ENCODE measurements at places on chromosomes 5 and 9.

- DNase-seq = no peak
Observed at GRCh38 chr5:159332800-159333544, 2.7 kb upstream of the IL12B start.

DNA sequence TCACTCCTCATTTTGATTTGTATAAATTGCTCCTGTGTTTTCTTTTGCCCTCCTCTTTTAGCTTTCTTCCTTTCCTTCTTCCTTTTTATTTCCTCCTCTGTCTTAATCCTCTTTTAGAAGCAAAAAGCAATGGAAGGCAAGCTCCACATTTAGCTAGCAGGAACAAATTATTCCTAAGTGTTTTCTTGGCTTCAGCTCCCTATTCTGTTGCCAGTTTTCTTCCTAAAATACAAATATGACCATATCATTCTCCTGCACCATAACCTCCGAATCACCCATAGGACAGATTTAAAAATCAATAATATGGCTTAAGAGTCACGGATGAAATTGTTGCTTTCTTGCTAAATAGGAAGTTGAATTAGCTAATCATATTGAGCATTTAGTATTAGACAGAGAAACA lies 49.4 kb downstream of the GRIN3A start:
- no peak for DNase-seq

DNA sequence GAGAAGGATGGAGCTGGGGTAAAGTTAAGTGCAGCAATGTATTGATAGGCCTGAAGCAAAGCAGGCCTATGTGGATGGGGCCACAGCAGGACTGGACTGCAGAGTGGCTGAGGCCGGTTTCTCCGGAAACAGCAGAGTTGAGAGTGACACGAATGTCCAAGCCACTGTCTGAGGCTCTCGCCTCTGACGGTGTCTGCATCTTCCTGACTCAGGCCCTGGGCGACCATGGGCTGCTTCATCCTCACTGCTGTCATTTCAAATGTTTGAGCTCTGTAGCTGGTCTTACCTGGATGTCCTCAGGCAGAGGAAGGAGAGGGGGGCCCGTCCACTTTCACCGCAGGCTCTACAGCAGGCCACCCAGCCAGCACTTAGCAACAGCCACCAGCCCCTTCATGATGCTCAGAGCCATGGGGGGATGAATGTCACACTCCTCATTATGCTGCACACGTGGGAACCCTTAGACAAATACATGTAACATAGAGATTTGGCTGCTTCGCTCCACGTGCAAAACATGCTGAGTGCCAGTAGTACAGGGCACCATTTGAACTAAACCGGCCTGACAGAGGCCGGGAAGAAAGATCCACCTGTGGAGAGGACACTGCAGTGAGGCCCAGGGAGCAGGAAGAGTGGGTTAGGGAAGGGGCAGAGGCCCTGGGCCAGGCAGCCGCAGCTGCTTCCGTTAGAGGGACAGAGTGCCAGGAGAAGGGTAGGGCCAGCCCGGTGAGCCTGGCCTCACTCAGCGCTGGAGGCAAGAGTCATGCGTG lies 31.7 kb upstream of the NXNL2 start:
- no peak for DNase-seq

DNA sequence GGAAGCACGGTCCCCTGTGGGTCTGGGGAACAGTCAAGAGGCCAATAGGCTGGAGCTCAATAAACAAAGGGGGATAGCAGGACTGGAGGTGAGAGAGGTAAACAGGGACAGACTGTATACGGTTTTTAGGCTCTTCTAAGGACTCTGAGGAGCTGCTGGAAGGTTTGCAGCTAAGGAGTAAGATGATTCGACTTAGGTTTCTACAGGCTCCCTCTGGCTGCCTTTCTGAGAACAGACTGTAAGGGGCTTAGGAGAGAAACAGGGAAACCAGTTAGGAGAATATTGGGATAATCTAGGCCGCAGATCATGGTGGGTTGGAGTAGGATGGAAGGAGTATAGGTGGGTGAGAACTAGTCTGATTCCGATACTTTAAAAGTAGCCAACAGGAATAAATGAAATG lies 10.4 kb downstream of the CDK5RAP2 start:
- DNase-seq = no peak

DNA sequence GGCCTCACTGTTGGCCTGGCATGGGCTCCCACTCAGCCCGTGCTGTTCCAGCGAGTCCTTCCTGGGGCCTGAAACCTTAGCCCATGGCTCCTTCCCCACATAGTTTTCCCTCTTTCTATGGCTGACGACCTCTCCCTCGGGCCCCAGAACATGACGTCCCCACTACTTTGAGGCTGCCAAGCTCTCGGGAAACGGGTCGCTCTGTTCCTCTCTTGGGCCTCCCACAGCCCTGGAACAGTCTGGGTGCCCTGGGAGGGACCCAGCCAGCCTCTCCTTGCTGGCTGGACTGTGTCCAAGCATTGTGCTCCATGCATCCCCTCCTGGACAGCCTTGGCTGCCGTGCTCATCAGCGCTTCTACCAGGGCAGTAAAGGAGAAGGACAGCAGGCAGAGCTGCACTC lies 118.3 kb downstream of the SYK start:
- no peak for DNase-seq

- no peak for DNase-seq
Observed at GRCh38 chr9:94504358-94504757, 50.5 kb upstream of the PCAT7 start.

- DNase-seq = peak; percentile 66
Observed at GRCh38 chr5:1312993-1313833, 18.3 kb upstream of the TERT start.

DNA sequence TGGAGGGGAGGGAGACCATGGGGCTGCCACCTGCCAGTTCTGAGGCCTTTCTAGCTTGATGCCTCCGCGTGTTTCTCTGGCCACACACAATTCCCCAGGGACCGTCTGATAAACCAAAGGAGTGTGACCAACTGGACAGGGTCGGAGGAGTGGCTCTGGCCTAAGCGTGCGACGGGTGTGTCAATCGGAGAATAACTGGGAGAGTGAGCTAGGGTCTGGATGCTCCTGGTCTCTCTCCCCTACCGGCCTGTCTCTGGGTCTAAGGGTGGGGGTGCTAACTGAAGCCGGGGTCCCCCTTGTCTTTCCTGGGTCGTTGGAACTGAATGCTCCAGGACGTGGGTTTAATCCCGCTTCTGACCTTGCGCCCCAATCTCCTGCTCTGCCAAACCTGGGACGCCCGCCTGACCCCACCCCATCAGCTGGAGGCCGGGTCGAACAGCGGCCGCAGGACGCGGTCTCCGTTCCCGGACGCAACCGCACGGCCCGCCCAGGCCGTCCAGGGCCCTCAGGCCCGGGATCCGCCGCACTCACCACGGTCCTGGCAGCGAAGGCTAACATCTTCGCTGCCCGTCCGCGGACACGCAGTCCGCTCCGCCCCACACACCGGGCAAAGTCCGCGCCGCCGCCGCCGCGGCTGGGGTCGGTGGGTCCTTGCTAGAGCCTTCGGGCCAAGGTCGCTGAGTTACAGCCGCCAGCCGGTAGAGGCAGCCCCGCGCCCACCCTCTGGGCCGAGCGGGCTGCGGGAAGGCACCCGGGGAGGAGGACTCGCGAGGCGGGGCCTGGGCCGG lies 447 bp downstream of the CRAT start:
- no peak for DNase-seq

DNA sequence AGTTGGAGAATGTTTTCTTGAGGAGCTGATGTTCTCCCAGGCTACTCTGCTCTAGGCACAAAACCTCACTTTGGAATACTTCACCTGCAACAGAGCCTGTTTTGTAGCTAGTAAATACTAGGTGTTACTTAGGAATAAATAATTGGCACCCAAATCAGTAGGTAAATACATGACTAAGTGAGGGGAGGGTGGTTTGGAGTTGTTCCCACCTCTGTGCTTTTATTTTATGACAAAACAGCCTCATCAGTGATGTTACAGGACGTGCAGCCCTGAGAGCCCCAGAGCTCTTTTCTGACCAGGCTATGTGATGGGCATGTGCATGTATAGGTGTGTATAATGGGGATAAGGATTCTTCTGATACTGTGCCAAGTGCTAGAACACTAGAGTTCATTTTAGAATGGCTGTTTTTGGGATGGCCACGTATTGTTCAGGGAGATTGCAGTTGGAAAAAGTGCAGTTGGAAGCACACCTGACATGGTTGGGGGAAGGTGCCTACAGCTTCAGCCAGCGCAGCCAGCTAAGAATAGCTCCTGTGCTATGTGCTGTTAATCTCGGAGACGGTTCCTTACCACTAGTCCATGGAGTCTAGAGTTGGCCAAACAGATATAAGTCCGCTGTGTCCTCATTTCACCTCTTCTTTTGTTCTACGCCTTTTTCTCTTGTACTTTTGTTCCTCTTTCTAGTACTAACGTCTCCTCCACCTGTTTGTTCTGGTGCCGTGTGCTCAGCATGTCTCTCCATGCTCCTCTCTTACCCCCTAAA lies 284.7 kb downstream of the FANCC start:
- no peak for DNase-seq

DNA sequence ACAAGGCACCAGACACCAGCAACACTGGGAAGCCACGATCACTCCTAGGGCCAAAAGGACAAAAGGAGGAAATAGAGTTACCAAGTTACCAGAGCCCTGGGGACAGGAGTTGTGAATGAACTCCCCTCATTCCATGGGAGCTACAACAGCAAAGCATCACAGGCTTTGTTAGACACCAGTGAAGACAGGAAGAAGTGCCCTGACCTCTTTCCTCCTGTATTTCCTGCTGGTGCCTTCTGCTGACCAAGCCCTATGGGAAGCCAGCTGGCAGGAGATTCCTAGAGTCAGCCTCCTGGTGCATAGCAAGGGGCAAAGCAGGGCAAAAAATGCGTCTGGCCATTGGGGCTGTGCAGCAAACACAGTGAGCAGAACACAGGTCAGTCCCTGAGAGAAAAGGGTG lies 374.7 kb downstream of the ZSWIM6 start:
- DNase-seq = no peak

DNA sequence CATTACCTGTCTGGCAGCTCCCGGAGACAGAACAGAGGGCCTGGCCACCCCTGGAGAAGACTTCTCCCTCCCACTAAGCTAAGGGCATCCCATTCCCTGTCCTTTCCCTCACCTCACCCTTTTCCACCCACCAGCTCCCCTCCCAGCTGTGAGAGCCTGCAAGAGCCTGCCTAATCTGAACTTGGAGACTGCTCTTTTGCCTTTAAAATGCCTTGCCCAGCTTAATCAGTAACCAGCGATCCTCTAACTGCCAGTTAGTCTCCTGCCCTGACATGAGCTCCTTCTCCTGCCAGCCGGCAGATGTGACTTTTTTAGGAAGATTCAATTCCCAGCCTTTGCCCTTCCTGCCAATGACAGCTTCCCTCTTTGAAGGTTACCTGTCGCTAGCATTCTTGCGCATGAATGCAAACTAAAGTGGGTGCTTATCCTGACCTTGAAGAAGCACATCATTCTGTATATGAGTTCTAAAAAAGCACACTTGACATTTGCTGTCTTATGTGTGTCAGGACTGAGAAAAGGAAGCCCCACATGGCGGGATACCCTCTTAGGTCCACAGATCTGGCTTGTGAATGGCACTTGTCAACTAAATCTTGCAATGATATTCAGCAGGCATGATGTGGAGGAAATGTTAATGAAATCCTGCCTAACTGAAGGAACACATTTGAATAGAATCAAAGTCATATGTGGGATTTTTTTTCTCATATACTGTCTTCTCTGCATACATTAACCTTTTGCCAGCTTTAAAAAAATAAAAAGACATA lies 411.2 kb upstream of the SLC30A5 start:
- DNase-seq = no peak

- peak; percentile 35 for DNase-seq
Observed at GRCh38 chr5:135557076-135557838, 21.5 kb upstream of the NEUROG1 start.

DNA sequence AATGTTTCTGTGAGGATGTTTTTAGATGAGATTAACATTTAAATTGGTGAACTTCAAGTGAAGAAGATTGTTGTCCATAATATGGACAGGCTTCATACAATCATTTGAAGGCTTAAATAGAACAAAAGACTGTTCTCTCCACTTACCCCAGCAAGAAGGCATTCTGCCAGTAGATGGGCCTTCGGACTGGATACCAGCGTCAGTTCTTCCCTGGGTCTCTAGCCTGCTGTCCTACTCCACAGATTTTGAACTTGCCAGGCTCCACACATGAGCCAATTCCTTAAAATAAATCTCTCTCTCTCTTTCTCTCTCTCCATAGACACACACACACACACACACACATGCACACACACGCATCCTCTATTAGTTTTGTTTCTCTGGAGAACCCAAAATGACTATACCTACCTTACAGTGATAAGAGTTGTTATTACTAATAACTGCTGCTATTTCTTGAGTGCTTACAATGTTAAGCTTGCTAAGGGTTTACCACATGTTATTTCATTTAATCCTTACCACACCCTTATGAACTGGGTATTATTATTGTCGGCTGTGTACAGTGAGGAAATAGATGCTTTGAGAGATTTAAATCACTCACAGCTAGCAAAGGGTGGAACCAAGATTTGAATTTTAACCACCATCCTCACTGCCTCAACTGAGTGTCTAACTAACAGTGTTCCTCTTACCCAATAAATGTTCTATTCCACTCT lies 19.8 kb upstream of the IQGAP2 start:
- no peak for DNase-seq

DNA sequence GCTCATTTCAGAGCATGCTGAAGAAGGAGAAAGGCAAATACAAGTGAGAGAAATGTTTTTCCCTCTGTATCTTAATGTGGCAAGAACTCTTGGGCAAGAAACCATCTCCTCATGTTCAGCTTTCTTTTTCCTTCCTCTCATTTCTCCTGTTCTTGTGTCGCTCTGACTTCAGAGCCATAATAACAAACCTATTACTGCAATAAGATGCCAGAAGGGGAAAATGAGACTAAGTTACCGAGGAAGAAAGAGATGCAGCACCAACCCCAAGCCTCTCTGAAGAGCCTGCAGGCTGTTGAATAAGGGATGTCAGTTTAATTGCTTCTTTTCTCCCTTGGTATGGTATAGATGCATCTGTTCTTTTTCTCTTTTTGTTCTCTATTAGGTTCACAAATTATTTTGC lies 170.1 kb upstream of the GLRA1 start:
- no peak for DNase-seq

- no peak for DNase-seq
Observed at GRCh38 chr5:142439207-142439860, 114.5 kb upstream of the SPRY4 start.

DNA sequence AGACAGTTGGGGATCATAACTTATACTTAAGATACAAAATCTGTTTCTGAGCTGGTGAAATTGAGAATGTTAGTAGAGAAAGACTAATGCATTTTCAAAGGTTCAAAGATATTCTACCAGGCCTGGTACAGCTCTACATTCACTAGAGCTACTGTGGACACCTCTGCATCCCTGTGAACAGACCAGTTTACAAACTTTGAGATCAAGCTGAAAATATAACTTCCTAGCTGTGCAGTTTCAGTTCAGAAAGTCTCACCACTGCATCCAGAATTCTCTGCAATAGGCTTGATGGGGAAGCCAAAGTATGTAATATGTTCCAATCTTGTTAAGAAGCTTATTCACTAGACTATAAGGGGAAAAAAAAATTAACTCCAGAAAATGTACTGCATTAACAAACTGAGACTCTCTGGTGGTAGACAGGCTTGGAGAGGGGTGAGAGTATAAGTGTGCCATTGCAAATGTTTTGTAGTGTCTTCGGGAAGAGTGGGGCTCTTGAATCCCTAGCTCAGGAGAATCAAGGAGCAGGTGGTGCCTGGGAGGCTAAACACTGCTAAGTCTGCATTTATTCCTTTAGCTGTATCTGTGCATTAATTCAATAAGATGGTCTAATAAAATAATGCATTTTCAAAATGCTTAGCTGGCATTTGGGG lies 671.9 kb downstream of the NR2F1-AS1 start:
- DNase-seq = no peak

- peak; percentile 45 for DNase-seq
Observed at GRCh38 chr9:131873891-131874440, 134.1 kb upstream of the RAPGEF1 start.

- no peak for DNase-seq
Observed at GRCh38 chr5:165673499-165673898, 2168.1 kb downstream of the MAT2B start.

- DNase-seq = no peak
Observed at GRCh38 chr5:102040326-102040725, 255.8 kb downstream of the SLCO4C1 start.

Data from posterior vena cava (tissue), 2 donors.